CD4-positive, alpha-beta T cell (primary cell): ENCODE measurements at places on chromosomes 12 and 14. TPM values are rescaled to one million over a fixed set of nuclear protein-coding genes. Genes with fewer than 3 reads are reported as not detected.

ZNF268 gene
- total RNA-seq = 17.6 TPM

CHPT1 gene
- 10.8 TPM for total RNA-seq

PKP2 gene
- total RNA-seq = 0.22 TPM

PSME2 gene
- 81.7 TPM for total RNA-seq

KCNJ8 gene
- not detected for total RNA-seq

ACSS3 gene
- not detected for total RNA-seq

RIMBP2 gene
- total RNA-seq = not detected

NGB gene
- total RNA-seq = not detected

DNAJC22 gene
- not detected for total RNA-seq

RBP5 gene
- not detected for total RNA-seq

FGD6 gene
- total RNA-seq = 1.5 TPM

SLC16A7 gene
- total RNA-seq = 24.6 TPM

C14orf39 gene
- not detected for total RNA-seq

UBR7 gene
- 7.4 TPM for total RNA-seq

RNASE3 gene
- not detected for total RNA-seq

OLR1 gene
- total RNA-seq = not detected

NPC2 gene
- total RNA-seq = 32.5 TPM

BCL2L14 gene
- total RNA-seq = 0.38 TPM

GPR68 gene
- 2.9 TPM for total RNA-seq

TAS2R43 gene
- total RNA-seq = 2.3 TPM

TMTC1 gene
- not detected for total RNA-seq

FAM234B gene
- 3.0 TPM for total RNA-seq

HOXC6 gene
- total RNA-seq = not detected

RND1 gene
- 5.7 TPM for total RNA-seq

SDR9C7 gene
- total RNA-seq = not detected

FLRT2 gene
- not detected for total RNA-seq

SERPINA5 gene
- total RNA-seq = not detected

LIN7A gene
- not detected for total RNA-seq

TCP11L2 gene
- 144 TPM for total RNA-seq

CLEC9A gene
- 0.55 TPM for total RNA-seq

NFKBIA gene
- total RNA-seq = 1,030 TPM

KRT6C gene
- not detected for total RNA-seq

LRRK2 gene
- total RNA-seq = 0.60 TPM

BEST3 gene
- total RNA-seq = not detected

CDKL1 gene
- total RNA-seq = 2.8 TPM

VWF gene
- total RNA-seq = 0.20 TPM

KRT75 gene
- total RNA-seq = not detected

C12orf50 gene
- not detected for total RNA-seq

BATF gene
- 6.7 TPM for total RNA-seq

KRT3 gene
- not detected for total RNA-seq

TNS2 gene
- total RNA-seq = 2.3 TPM

WSCD2 gene
- not detected for total RNA-seq

IL31 gene
- total RNA-seq = not detected

RPS6KL1 gene
- 12.7 TPM for total RNA-seq

CFAP73 gene
- total RNA-seq = 0.92 TPM

ADAM21 gene
- total RNA-seq = not detected

DDN gene
- 0.47 TPM for total RNA-seq

INHBC gene
- 0.20 TPM for total RNA-seq

HSP90B1 gene
- total RNA-seq = 201 TPM

CIROP gene
- total RNA-seq = not detected

KLHDC1 gene
- 11.8 TPM for total RNA-seq

WNT5B gene
- total RNA-seq = not detected

CFAP251 gene
- 0.33 TPM for total RNA-seq

DTX1 gene
- total RNA-seq = 14.2 TPM

DPF3 gene
- total RNA-seq = 0.27 TPM

TMEM119 gene
- 2.1 TPM for total RNA-seq

LAG3 gene
- total RNA-seq = 0.82 TPM

FSCB gene
- not detected for total RNA-seq

PIANP gene
- total RNA-seq = 0.99 TPM
